Smooth muscle cell of the umbilical artery (primary cell): ENCODE measurements at places on chromosomes 5 and 9. TPM values are rescaled to one million over a fixed set of nuclear protein-coding genes. Genes with fewer than 3 reads are reported as not detected.

Gene CBY3
- total RNA-seq, result 0.23 TPM in 1 of 2 replicates, not detected in the other

Gene KIF12
- not detected in 2 replicates for total RNA-seq

Gene PRR16
- total RNA-seq, result 1.2 and 1.8 TPM in 2 replicates

Gene PCDHGC4
- 2.4 and 3.5 TPM in 2 replicates for total RNA-seq

Gene IFNA13
- not detected in 2 replicates for total RNA-seq
